Daoy (cell line): ENCODE measurements at places on chromosomes 12 and 14.

- no peak for DNase-seq
These were observed 72.9 kb downstream of the MIPOL1 start for GRCh38 chr14:37270629-37271028.

GRCh38 chr12:50240096-50240791, 43.1 kb downstream of the LIMA1 start:
- DNase-seq: no peak

- no peak for DNase-seq
These were observed 11.0 kb downstream of the ARHGDIB start for GRCh38 chr12:14950421-14950820.

DNA sequence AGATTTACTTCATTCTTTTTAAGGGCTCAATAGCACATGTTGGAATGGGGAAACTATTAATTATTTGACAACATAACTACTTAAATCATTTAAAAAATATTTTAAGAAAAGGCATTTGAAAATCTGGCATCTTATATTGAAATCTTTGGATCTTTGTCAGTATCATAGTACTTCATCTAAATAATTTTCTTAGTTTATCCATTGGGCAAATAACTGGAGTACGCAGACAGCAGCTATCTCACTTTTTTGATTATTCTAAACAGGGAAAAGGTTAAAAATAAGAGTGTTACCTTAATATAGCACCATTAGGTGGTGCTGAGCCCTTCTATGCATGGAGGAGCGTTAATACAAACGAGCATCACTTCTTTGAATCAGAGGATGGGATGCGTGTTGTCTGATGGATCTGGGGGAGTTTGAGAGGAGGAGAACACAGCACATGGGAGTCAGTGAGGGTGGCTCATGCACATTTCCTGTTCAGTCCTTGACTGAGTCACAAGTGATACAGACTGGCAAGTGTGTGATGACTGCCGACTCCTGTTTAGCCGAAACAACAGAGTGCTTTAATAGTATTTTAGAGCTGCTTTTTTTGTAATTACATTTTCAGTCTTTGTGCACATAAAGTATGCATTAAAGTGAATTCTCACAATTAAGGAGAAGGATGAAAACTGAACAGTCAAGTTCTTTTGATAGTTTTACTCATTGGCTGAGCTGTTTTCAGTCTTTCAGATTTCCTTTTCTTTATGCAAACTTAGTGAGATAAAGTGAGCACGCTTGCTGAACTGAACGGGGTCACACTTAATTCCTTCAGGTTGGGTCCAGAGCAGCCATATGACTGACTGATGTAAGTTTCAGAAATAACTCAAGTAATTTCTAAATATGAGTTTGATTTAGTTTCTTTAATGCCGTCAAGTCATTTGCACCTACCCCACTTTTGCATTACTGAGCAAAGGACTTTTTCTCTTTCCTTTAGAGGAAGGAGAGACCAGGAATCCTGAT, 92.7 kb downstream of the DIP2B start:
- peak; percentile 93 for DNase-seq

GRCh38 chr12:65232476-65233077, 45.9 kb upstream of the MSRB3 start:
- no peak for DNase-seq

GRCh38 chr12:78096909-78097597, 266.4 kb downstream of the NAV3 start:
- no peak for DNase-seq

- no peak for DNase-seq
These were observed 30.4 kb downstream of the MMAB start for GRCh38 chr12:109542876-109543275.

- DNase-seq: peak; percentile 87
These were observed 6.3 kb upstream of the NFE2 start for GRCh38 chr12:54306925-54307741.

- DNase-seq: no peak
These were observed 166.5 kb upstream of the RASSF8 start for GRCh38 chr12:25792031-25792430.
